ENCODE measurements at places on chromosomes 2 and 18.

- DNase-seq, result no peak
Measured at GRCh38 chr2:194610297-194610696, 1046.7 kb upstream of the SLC39A10 start.

GRCh38 chr2:110101280-110101844 is 14.3 kb downstream of the MALL start:
- no peak for DNase-seq

GRCh38 chr2:35114765-35115164 is 1240.8 kb upstream of the CRIM1 start:
- DNase-seq, result no peak

- no peak for DNase-seq
Measured at GRCh38 chr2:40189881-40190280, 262.0 kb downstream of the SLC8A1 start.

- DNase-seq, result no peak
Measured at GRCh38 chr18:32010124-32010721, 8.4 kb upstream of the RNF125 start.

DNA sequence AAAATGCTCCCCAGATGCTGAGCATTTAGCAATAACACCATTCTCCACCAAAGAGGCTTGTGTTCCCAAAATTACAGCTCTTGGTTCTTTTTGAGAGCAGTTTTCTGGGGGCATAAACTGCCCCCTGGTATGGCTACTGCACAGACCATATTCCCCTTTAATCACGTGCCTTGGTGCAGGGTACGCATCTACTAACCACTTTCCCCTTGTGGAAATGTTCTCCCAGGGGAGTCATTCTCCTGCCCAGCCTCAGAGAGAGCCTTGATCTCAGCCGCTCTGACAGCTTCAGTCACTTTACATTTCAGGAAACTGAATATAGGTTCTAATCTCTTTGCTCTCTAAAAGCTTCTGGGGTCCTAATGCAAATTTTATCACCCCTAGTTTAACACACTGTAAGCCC is 44.7 kb upstream of the EML6 start:
- no peak for DNase-seq

GRCh38 chr2:161425728-161426454 is 9.8 kb downstream of the TBR1 start:
- no peak for DNase-seq

All from GM13977 (cell line).